Sciatic nerve (tissue), 2 donors: ENCODE measurements at places on chromosomes 5 and 9.

DNA sequence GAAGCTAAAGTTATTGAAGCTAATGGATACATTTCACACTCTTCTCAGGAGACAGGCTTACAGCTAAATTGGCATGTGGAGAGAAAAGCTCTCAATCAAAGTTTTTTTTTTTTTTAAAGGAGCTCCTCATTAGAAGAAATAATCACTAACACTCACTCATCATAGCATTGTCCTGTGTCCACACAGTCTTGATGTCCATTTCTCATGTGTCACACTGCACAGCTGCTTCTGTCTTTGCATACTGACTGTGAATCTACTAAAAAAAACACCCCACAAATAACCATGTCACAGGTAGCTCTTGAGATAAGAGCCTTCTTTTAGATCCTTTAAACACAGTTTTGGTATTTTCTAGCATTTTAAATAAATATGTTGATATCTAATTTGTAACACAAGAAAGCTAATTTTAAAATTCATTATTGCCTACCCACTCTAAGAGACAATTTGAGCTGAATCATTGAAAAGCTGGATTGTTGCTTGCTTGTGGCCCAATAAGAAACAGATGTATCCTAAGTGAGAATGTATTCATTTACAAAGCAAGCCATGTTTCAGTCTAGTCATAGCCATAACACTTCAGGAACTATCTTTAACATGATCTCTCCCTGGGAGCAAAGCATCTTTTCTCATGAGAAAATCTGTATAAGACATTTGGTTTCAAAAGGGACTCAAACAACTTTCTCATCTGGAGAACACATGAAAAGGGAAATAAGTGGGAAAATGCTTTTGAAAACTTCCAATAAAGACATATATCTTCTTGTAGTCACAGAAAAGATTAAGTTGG, 48.1 kb upstream of the PCSK1 start:
- no peak for DNase-seq

- no peak for DNase-seq
Measured at GRCh38 chr9:76181020-76181641, 213.1 kb downstream of the RFK start.

GRCh38 chr9:7592321-7593316, 207.0 kb downstream of the DMAC1 start:
- DNase-seq, result no peak

GRCh38 chr5:179974946-179975712, 67.4 kb upstream of the TBC1D9B start:
- no peak for DNase-seq

DNA sequence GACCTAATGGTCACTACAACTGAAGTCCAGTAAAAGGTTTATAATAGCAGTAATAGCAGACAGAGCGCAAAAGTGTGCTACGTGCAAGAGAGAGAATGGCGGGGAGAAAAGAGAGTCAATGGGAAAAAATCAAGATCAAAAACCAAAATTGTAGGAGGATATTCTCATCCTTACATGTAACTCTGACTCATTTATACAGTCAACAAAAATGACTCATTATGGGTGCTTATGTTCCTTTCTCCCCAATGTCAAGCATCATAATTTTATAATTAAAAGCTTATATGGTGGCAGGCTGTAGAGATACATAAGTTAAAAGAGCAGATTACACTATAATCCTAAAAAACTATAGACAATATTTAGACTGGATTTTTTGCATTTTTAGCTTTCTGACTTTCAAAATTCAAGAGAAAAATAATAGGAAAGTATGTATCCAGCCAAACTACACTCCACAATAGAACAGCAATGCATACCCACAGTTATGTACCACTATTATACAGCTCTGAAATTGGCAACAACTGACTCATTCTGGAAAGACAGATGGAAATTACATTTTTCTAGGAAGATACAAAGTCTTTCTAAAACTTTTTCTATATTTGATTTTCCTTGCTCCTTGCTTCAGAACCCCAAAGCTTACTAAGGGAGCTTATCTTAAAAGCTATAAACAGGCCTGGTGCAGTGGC, 78.4 kb downstream of the PLPP1 start:
- DNase-seq, result no peak

DNA sequence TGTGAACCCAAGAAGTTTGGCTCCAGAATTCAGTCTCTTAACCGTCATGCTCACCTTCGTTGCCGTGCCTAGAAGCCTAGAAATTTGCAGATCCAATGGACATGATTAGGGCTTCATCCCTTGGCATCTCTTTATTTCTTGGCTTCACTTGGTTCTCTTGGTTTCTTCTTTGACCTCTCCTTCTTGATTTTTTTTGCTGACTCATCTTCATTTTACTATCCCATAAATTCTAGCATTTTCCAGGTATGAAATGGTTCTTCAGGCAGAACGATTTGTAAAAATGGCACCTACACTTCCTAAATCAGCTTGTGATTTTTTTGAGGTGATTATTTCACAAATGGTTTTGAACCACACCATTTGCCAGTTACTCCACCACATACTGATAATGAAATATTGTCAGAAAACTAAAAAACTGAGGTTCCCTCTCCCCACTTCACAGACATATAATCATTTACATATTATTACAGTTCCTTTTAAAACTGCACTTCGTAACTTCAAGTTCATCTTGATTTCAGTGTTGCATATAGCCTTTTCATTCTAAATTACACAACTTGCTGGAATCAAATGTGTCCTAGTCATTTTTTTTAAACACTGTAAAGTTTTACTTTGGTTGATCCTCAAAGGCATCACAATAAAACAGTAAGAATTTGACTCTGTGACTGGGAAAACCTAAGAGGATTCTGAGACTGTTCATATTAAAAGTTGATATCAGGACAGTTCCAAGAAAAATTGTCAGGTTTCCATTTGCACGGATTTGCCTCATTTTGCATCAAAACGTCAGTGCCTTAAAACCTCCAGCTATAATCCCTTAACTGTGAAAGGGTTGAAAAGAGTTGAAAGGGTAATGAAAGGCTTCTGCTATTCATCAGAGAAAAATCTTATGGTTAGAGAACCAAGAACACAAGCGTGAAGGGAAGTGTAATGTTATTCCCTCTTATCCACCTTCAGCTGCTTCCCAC, 8.9 kb upstream of the NREP start:
- DNase-seq, result no peak

- no peak for DNase-seq
Measured at GRCh38 chr9:120625222-120625621, 45.3 kb upstream of the CDK5RAP2 start.
